Activated CD4-positive, CD25-positive, alpha-beta regulatory T cell (primary cell): ENCODE measurements at places on chromosomes 4 and X.

DNA sequence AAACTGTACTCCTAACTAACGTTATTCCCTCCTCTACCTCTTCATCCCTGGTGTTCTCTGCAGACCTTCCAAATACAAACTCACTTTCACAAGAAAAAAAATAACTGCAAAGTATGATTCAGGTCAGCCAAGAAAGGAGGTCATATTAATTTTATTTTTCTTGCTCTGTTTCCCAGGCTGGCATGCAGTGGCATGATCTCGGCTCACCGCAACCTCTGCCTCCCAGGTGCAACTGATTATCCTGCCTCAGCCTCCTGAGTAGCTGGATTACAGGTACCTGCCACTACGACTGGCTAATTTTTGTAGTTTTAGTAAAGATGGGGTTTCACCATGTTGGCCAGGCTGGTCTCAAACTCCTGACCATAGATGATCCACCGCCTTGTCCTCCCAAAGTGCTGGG is 156.6 kb downstream of the CHIC2 start:
- DNase-seq = no peak

- no peak for DNase-seq
Observed at GRCh38 chr4:107500551-107500950, 219.5 kb downstream of the PAPSS1 start.

DNA sequence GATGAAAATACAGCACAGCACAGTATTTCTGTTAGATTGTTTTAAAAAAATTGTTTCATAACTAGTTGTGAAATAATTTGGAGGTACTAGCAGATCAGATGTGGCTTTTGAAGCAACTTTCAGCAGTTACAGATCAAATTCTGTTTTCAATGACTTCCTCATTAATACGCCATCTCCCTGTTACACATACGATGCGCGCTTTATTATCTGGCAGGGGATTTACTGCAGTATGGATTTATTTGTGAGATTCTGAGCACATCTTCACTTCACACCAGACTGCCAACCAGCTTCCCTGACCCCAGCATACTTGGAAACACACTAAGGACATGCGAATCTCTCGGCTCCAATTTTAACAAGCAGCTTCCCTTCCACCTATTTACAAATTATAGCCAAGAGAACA is 235.5 kb upstream of the DIAPH2 start:
- DNase-seq = no peak

GRCh38 chr4:106273831-106274230 is 42.2 kb downstream of the TBCK start:
- no peak for DNase-seq

GRCh38 chrX:1323315-1323714 is 13.3 kb upstream of the IL3RA start:
- DNase-seq = peak; percentile 2

DNA sequence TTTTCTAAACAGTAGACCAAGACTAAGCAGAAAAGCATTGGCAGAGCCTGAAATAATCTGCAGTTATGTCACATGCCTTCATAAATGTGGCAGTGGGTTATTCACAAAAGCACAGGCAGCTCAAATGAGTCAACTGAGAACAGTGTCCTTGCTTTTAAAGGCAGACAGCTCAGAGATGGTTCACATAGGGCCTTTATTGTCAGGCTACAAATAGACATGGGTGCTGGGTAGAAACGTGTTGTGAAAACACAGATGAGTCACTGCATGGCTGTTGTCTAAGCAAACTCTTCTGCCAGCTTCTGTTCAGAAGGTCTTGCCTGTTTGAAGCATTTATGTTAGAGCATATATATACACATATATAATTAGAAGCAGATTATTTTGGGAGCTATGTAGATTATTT is 118.0 kb downstream of the SLC4A4 start:
- no peak for DNase-seq

GRCh38 chr4:8122746-8123145 is 35.9 kb downstream of the ABLIM2 start:
- DNase-seq = no peak

GRCh38 chr4:121070696-121071639 is 1.4 kb downstream of the NDNF start:
- no peak for DNase-seq
